Mucosa of descending colon (tissue), 3 donors: ENCODE measurements at places on chromosomes 3 and 15.

GRCh38 chr15:82051664-82052063 lies 5.8 kb upstream of the MEX3B start:
- no peak for DNase-seq

DNA sequence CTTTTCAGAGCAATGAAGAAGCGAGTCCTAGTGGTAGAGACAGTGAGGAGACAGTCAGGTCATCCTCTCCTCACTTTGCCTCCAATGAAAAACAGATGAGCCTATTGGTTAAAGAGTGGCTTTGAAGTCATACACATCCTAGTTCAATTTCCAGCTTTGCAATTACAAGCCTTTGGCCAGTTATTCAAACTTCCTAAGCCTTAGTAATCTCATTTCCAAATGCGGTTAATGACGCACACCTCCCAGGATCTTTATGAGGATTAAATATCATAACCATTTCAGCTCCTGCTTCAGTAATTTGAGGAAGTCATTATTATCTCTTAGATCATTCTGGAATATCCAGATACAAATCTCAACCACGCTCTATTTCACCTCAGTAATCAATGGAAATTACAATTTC lies 10.0 kb upstream of the ST6GAL1 start:
- DNase-seq = no peak

DNA sequence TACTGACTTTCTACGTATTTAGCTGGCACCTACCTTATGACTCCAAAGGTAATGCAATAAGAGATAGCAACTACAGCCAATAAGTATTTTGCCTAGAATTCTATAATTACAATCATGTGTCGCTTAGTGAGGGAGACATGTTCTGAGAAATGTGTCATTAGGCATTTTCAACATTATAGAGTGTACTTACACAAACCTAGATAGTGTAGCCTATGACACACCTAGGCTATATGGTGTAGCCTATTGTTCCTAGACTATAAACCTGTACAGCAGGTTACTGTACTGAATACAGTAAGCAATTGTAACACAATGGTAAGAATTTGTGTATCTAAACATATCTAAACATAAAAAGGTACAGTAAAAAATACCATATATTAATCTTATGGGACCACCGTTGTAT lies 363.4 kb upstream of the DPH6 start:
- DNase-seq = no peak

GRCh38 chr3:177944228-177944661 lies 592.0 kb upstream of the KCNMB2 start:
- no peak for DNase-seq

GRCh38 chr3:32632533-32633265 lies 52.3 kb upstream of the CNOT10 start:
- no peak for DNase-seq
